ENCODE measurements at places on chromosomes 1 and 21. TPM values are rescaled to one million over a fixed set of nuclear protein-coding genes. Genes with fewer than 3 reads are reported as not detected.

Gene MX2
- total RNA-seq, result 2.1 TPM

Gene THAP3
- total RNA-seq, result 47.7 TPM

Gene IGSF3
- total RNA-seq, result 58.7 TPM

Gene CDA
- 37.1 TPM for total RNA-seq

Gene DHX9
- total RNA-seq, result 170 TPM

Gene AUNIP
- 42.2 TPM for total RNA-seq

Gene MROH9
- not detected for total RNA-seq

Gene PDC
- total RNA-seq, result not detected

Data from H7 (cell line).